ENCODE measurements at places on chromosomes 16 and 17.
A peak's percentile ranks its signal among the peaks of the same experiment; 100 is the strongest.

- DNase-seq = no peak
Observed at GRCh38 chr16:6374821-6375220, 957.8 kb upstream of the RBFOX1 start.

DNA sequence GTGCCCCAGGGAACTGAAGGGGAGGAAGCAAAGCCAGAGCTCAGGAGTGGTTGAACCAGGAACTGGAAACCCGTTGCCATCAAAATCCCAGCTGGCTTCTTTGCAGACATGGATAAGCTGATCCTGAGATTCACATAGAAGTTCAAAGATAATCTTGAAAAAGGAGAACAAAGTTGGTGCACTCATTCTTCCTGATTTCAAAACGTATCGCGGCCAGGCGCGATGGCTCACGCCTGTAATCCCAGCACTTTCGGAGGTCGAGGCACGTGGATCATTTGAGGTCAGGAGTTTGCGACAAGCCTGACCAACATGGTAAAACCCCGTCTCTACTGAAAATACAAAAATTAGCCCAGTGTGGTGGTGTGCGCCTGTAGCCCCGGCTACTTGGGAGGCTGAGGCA, 7.1 kb downstream of the RAP1GAP2 start:
- no peak for DNase-seq

DNA sequence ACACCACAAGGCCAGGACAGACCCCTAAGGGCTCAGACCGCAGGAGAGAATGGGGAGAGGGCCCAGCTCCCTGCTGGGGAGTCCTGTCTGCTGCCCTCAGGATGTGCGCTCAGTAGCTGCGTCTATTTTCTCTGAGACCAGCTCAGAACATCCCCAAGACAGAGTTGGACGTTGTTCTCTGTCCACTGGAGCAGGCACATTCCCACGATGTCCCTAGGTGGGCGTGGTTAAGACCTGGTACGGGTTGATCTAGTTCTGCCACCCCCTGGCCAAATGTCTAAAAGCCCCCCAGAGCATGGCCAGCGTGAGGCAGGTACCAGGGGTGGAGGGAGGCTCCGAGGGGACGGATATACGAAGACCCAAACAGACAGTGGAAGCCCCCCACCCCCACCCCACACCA, 842 bp upstream of the CALB2 start:
- DNase-seq = no peak

- no peak for DNase-seq
Observed at GRCh38 chr17:28514561-28515002, 8.4 kb downstream of the FOXN1 start.

DNA sequence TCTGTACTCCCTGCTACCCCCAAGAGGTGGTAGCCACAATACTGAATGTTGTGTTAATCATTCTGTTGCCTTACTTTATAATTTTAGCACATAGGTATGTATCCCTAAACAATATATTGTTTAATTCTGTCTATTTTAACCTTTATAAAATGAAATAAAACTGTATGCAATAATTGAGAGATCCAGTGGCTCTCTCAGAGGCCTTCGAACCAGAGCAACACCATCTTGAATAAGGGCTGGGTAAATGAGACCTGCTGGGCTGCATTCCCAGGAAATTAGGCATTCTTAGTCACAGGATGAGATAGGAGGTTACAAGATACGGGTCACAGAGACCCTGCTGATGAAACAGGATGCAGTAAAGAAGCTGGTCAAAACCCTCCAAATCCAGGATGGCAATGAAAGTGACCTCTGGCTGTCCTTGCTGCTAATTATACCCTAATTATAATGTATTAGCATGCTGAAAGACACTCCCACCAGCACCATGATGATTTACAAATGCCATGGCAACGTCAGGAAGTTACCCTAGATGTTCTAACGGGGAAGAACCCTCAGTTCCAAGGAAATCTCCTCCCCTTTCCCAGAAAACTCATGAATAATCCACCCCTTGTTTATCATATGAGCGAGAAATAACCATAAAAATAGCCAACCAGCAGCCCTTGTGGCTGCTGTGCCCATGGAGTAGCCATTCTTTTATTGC, 2.0 kb upstream of the CANT1 start:
- no peak for DNase-seq

DNA sequence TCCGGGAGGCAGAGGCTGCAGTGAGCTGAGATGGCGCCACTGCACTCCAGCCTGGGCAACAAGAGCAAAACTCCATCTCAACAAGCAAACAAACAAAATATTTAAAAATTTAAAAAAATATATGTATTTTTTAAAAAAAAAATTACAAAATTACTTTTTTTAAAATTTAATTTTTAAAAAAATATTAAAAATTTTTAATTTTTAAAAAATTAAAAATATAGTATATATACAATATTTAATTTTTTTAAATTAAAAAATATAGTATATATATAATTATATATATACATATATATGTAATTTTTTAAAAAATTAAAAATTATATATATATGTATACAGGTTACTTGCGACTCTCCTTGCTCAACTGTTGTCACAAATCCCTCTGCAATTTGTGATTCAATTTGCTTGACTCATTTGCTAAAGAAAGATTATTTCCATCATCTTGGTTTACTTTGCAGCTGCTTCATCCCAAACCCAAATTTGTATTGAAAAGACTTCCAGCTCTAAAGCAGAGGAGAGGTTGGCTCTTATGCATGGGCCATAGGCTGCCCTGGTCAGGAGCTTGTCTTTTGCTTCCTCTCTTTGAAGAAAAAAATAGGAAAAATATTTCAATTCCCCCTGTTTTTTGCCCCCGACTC, 247.4 kb upstream of the IRX3 start:
- no peak for DNase-seq

DNA sequence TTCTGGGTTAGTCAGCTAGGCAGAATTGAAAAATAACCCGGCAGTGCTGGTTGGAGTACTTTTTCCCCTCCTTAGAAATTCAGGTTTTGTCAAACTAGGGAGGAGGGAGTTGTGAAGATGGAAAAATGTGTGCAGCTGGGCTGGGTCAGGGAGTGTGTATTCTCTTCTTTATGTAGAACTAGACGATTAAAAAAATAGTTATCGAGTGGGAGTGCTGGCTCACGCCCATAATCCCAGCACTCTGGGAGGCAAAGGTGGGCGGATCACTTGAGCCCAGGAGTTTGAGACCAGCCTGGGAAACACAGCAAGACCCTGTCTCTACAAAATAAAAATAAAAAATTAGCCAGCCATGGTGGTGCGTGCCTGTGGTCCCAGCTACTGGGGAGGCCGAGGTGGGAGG, 106.4 kb downstream of the GNAO1 start:
- no peak for DNase-seq

GRCh38 chr17:41738077-41738800, 3.8 kb upstream of the HAP1 start:
- peak; percentile 86 for DNase-seq

- no peak for DNase-seq
Observed at GRCh38 chr16:58793366-58793765, 59.2 kb upstream of the GOT2 start.
